ENCODE measurements at places on chromosomes 4 and X.

DNA sequence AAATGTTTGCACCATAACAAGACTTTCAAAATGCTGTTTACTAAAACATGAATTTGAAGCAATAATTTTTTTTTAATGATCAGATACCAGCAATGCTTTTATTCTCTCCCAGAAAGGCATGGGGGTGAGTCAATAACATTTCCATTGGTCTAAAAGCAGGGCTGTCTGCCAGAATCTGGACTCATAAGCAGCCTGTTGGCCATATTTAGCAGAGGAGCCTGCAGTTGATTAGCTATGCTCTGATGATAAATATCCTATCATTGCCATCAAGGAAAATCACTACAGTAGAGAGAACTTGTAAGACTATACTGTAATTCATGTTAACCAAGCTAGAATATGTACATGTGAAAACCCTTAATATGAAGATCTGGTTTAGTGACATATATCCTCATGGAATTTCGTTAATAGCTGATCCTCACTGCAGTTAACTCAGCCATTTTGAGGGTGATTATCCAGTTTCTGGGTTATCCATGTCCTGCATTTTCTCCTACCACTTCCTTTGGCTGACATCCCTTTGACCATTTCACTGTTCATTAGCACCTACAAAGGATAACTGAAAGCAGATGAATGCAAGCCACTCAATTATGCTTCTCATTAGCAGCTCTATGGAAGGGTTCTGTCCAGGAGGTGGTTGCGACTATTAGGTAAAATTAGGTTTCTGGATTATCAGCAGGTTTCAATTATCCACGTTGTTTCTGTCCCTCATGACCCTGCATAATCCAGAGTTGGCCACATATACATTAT, 72.9 kb upstream of the DIAPH2 start:
- H3K27ac ChIP-seq, result no peak overlapping the region
- H3K36me3 ChIP-seq, result no peaks in the 10 kb centered on the region
- no peak overlapping the region for H3K4me3 ChIP-seq
- no peak for ATAC-seq
- H3K27me3 ChIP-seq, result peaks cover 4% of the 10 kb centered on the region

DNA sequence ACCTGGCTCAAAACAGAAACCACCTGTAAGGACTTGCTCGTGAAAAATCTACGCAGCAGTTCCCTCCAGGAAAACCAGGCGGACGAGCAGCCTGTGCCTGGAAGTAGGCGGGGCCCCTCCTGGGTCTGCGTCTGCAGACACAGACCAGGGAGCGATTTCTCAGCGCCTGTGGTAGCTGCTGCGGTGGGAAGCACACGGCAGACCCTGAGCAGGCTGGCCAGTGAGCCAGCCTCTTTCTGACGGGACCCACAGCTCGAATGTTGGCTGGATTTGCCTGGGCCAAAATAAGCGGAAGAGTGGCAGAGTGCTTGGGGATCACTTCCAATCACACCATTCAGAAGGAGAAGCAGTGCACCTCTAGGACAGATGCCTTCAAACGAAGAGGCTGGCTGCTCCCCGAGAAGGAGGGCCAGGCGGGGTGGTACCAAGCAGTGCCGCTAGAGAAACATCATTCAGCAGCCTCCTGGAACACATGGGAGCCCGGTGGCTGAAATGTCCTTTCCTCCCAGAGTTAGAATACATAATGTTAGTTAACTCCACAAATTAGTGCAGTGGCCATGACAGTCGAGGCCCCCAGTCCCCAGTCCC, 85.9 kb downstream of the GATB start:
- H3K27ac ChIP-seq, result no peak overlapping the region
- no peak overlapping the region for H3K4me3 ChIP-seq
- ATAC-seq, result no peak
- no peaks in the 10 kb centered on the region for H3K27me3 ChIP-seq

- peaks cover 4% of the 10 kb centered on the region for H3K4me1 ChIP-seq
- no peak overlapping the region for H3K27ac ChIP-seq
- no peak for ATAC-seq
- H3K36me3 ChIP-seq, result no peaks in the 10 kb centered on the region
Measured at GRCh38 chr4:87209182-87209581, 11.2 kb downstream of the KLHL8 start.

DNA sequence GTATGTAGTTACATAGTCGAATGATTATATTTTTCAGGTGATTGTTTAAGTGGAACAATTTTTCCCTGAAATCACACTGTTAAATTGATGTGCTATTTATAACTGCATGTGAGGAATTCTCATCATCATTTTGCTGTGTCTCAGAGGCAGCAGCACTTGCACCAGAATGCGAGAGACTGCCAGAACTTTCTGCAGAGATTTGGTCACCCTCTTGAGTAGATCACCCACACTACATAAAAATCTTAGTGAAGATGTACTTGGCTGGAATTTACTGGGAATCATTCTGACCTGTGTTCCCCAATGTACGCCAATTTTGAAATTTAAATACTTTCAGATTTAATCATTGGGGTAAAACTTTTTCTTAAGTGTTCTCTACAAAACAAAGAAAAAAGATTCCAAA, 5.4 kb downstream of the UGT2B4 start:
- H3K4me1 ChIP-seq, result no peaks in the 10 kb centered on the region
- H3K36me3 ChIP-seq, result no peaks in the 10 kb centered on the region
- no peak for ATAC-seq
- no peak overlapping the region for H3K4me3 ChIP-seq

DNA sequence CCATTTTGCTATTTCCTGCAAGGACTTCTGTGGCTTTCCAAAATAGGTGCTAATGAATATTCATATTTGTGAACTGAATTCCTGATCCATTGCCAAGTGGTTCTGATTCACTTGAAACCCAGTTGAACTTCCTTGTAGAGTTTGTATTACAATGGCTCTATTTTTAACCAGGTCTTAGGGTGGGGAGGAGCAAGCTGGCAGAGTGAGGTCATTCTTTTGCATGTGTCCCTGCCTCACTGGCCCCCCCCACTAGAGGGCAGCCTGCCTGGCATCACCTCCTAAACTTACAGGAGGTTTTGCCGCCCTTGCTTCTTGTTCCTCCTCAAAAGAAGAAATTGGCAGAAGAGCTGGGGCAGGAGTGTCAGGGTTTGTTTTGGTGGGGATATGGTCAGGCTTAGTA, 10.5 kb downstream of the PTTG2 start:
- H3K4me1 ChIP-seq, result peaks cover 17% of the 10 kb centered on the region
- H3K27me3 ChIP-seq, result no peaks in the 10 kb centered on the region
- H3K36me3 ChIP-seq, result no peaks in the 10 kb centered on the region
- H3K27ac ChIP-seq, result no peak overlapping the region

- H3K4me1 ChIP-seq, result no peaks in the 10 kb centered on the region
- H3K36me3 ChIP-seq, result peaks cover 51% of the 10 kb centered on the region
- ATAC-seq, result peak; percentile 40
- no peak overlapping the region for H3K4me3 ChIP-seq
- H3K27me3 ChIP-seq, result no peaks in the 10 kb centered on the region
Measured at GRCh38 chrX:30865015-30865414, 24.0 kb downstream of the TAB3 start.

DNA sequence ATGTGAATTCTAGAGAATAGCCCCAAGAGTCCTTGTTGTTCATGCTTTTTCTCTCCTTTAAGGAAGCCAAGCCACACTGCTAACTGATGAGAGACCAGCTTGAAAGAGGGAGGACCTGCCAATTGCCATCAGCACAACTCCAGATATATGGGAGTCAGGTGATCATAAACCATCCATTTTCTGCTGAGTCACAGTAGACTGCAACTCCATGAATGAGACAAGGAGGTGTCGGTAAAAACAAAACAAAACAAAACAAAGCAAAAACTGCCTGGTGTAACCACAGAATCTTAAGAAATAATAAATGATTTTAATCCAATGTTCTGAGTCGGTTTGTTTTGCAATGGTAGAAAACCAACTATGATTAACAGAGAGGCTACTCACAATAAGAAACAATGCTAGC, 837.3 kb downstream of the PCDH7 start:
- no peak overlapping the region for H3K27ac ChIP-seq
- no peak for ATAC-seq
- H3K36me3 ChIP-seq, result no peaks in the 10 kb centered on the region
- no peaks in the 10 kb centered on the region for H3K27me3 ChIP-seq
- H3K4me1 ChIP-seq, result no peaks in the 10 kb centered on the region

GRCh38 chrX:9285342-9285771, 179.5 kb upstream of the TBL1X start:
- peak; percentile 98 for ATAC-seq
- H3K27me3 ChIP-seq, result no peaks in the 10 kb centered on the region
- H3K27ac ChIP-seq, result peak overlapping the region; percentile 85
- H3K36me3 ChIP-seq, result no peaks in the 10 kb centered on the region

- H3K4me1 ChIP-seq, result no peaks in the 10 kb centered on the region
- no peaks in the 10 kb centered on the region for H3K36me3 ChIP-seq
- no peak overlapping the region for H3K4me3 ChIP-seq
- no peak for ATAC-seq
- no peak overlapping the region for H3K27ac ChIP-seq
Measured at GRCh38 chr4:89733946-89734345, 103.0 kb downstream of the SNCA start.

DNA sequence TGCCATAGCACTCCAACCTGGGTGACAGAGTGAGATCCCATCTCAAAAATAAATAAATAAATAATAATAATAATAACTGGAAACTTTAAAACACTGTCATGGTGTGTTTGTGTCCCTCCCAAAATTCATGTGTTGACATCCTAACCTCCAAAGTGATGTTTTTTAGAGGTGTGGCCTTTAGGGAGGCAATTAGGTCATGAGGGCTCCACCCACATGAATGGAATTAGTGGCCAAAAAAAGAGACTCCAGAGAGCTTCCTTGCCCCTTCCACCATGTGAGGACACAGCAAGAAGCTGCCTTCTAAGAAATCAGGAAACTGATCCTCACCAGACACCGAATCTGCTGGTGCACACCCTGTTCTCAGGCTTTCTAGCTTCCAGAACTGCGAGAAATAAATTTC, 23.8 kb upstream of the RAPGEF2 start:
- no peak overlapping the region for H3K27ac ChIP-seq
- H3K4me1 ChIP-seq, result peaks cover 7% of the 10 kb centered on the region
- H3K4me3 ChIP-seq, result no peak overlapping the region
- no peak for ATAC-seq

DNA sequence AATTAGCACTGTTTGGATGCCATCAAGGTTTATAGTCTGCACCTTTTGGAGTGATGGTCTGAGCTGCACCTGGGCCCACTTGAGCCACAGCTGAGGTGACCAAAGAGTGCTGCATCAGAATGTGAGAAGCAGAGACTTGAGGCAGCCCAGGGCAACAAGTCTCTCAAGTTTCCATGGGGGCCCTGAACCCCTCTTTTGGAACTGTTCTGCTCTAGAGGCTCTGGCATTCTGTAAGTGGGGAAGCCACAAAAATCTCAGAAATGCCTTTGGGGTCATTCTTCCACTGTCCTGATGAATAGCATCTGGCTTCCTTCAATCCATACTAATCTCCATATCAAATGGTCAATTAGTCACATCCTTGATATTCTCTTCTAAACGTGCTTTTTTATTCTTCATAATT, 298.4 kb upstream of the MAOA start:
- no peaks in the 10 kb centered on the region for H3K4me1 ChIP-seq
- H3K4me3 ChIP-seq, result no peak overlapping the region
- no peak overlapping the region for H3K27ac ChIP-seq
- H3K27me3 ChIP-seq, result no peaks in the 10 kb centered on the region
- no peak for ATAC-seq

DNA sequence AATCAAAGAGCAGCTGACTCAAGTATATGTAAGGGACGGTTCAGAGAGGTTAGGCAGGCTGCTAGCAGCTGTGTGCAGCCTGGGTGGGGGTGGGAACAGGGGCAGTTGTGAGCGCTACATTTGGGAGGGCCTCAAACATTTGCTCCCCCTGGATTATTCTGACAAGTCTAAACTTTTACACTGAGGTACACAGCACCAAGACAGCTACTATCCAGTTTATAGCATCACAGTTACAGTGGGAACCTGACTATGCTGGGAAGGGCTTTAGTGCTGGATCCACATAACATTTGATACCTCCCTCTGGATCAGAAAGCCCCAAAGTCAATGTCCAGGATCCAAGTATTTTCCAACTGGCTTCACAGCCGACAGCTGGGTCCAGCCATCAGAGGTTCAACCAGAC, 55.8 kb upstream of the GIMD1 start:
- ATAC-seq, result no peak
- H3K4me3 ChIP-seq, result no peak overlapping the region
- no peaks in the 10 kb centered on the region for H3K4me1 ChIP-seq
- H3K27ac ChIP-seq, result no peak overlapping the region
- H3K36me3 ChIP-seq, result no peaks in the 10 kb centered on the region

GRCh38 chr4:123484291-123484926, 87.8 kb downstream of the SPRY1 start:
- H3K4me3 ChIP-seq, result no peak overlapping the region
- H3K4me1 ChIP-seq, result peaks cover 7% of the 10 kb centered on the region

GRCh38 chr4:27789773-27790172, 929.1 kb downstream of the STIM2 start:
- H3K4me3 ChIP-seq, result no peak overlapping the region
- ATAC-seq, result no peak
- H3K27me3 ChIP-seq, result no peaks in the 10 kb centered on the region
- no peaks in the 10 kb centered on the region for H3K36me3 ChIP-seq

GRCh38 chr4:116539744-116540143, 545.6 kb downstream of the TRAM1L1 start:
- no peaks in the 10 kb centered on the region for H3K4me1 ChIP-seq
- no peak for ATAC-seq
- H3K27me3 ChIP-seq, result no peaks in the 10 kb centered on the region
- H3K36me3 ChIP-seq, result no peaks in the 10 kb centered on the region
- no peak overlapping the region for H3K27ac ChIP-seq

GRCh38 chr4:8641931-8642650, 49.5 kb downstream of the CPZ start:
- no peaks in the 10 kb centered on the region for H3K4me1 ChIP-seq
- no peak overlapping the region for H3K4me3 ChIP-seq
- H3K27ac ChIP-seq, result no peak overlapping the region
- H3K27me3 ChIP-seq, result no peaks in the 10 kb centered on the region
- no peak for ATAC-seq
- no peaks in the 10 kb centered on the region for H3K36me3 ChIP-seq

GRCh38 chr4:152014280-152014679, 253.5 kb upstream of the GATB start:
- H3K27me3 ChIP-seq, result no peaks in the 10 kb centered on the region
- H3K4me3 ChIP-seq, result peak overlapping the region; percentile 43
- H3K36me3 ChIP-seq, result no peaks in the 10 kb centered on the region
- H3K4me1 ChIP-seq, result peaks cover 30% of the 10 kb centered on the region

GRCh38 chrX:41421071-41421729, 25.9 kb upstream of the NYX start:
- no peaks in the 10 kb centered on the region for H3K4me1 ChIP-seq
- H3K27me3 ChIP-seq, result no peaks in the 10 kb centered on the region
- no peak overlapping the region for H3K4me3 ChIP-seq
- no peak overlapping the region for H3K27ac ChIP-seq

DNA sequence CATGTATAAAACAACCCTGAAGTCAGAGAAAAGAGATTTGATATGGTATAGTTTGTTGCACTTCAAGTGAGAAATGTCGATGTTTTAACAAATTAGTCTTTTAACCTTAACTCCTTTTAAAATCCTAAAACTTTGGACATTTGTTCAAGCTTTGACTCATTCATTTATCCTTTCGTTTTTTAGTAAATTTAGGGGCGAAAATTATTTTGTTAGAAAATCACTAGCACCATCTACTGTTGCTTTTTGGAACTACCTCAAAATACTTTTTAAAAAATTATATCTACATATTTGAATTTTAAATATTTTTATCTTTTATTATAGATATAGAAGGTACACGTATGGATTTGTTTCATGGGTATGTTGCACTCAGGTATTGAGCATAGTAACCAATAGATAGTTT, 165.1 kb upstream of the POF1B start:
- no peak overlapping the region for H3K27ac ChIP-seq
- ATAC-seq, result no peak
- H3K4me3 ChIP-seq, result no peak overlapping the region
- no peaks in the 10 kb centered on the region for H3K27me3 ChIP-seq
- H3K36me3 ChIP-seq, result no peaks in the 10 kb centered on the region

GRCh38 chr4:176090115-176090514, 24.5 kb downstream of the WDR17 start:
- ATAC-seq, result no peak
- H3K4me3 ChIP-seq, result no peak overlapping the region
- H3K36me3 ChIP-seq, result no peaks in the 10 kb centered on the region
